Activated gamma-delta T cell treated with Interleukin-2 at 50 U/mL for 16 hours (primary cell): ENCODE measurements at places on chromosomes 1 and 21.

- DNase-seq = no peak
Observed at GRCh38 chr1:46284597-46285564, 18.5 kb downstream of the LRRC41 start.

GRCh38 chr1:21552715-21553114 lies 43.5 kb downstream of the ALPL start:
- DNase-seq = no peak

GRCh38 chr1:158333405-158334155 lies 2.2 kb upstream of the CD1B start:
- DNase-seq = no peak

- no peak for DNase-seq
Observed at GRCh38 chr21:16709866-16710550, 802.8 kb upstream of the CXADR start.

DNA sequence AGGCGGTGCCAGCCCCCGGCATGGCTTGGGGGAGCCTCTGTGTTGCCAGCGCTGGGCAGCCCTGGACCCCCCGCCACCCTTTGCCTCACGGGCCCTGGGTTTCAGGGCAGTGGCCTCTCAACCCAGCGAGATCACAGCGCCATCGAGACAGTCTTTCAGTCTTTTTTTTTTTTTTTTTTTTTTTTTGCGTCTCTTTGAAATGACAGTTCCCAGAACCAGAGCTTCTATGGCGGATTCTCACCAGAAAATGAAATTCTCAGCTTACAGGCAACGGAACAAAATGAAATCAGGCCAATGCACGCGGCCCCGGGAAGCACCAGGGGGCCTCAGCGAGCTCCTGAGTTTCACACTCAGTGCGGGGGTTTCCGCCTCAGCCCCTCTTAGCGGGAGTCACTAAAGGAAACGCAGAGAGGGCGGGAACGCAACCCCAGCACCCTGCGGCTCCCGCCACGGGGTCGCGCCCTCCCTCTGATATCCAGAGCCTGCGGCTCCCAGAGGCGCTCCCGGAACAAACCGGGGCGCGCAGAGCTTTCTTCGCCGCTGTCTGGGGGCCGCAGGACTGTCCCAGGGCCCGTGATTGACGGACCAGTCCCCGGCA lies 8.0 kb upstream of the COL6A1 start:
- peak; percentile 78 for DNase-seq

DNA sequence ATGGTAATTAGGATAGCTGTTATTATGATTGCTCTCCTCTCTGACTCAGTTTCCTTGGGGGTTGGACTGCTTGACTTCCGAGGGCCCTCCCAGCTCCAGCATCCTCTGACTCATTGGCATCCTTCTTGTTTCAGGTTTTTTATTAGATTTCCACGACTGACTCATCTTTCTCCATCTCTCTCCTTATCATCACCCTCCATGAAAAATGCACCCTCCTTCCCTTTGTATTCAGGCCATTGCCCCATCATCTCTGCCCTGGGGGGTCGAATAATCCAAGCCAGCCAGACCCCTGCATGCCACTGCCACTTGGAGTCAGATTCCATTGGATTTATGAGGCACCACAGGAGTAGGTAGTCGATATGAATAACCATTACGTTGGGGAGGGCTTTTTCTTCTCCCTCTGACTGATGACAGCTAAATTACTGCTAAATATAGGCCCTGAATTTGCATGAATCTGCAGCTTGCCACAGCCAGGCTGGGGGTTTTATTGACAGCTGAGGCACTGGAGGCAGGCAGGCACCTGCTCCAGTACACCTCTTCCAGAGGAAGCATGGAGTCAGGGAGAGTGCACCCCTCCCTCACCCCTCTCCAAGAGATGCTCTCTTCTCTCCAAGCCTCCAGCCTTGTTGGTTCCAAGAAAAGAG lies 91.7 kb downstream of the C1orf94 start:
- DNase-seq = no peak

GRCh38 chr1:21468599-21468998 lies 28.7 kb downstream of the NBPF3 start:
- no peak for DNase-seq

GRCh38 chr1:42328916-42329496 lies 6.0 kb downstream of the FOXJ3 start:
- DNase-seq = no peak

DNA sequence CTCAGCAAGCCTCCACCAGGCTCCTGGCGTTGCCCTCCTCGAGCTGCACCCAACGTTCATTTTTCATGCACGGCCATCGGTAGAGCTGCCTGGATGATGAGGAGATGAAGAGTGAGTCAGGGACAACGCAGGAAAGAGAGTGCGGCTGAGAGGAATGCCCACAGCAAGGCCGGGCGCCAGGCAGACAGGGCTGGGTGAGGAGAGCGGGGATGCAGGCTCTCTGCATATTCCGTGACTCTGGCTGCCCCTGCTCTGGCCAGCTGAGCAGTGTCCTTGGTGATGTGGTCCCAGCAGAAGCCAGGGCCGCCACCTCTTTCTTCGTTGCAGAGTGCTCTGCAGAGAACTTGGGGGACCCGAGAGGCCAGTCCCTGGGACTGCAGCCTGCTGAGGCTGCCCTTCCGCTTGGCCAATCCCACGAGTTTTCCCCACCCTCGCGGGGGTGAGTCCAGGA lies 10.8 kb downstream of the UMODL1 start:
- no peak for DNase-seq

GRCh38 chr1:23525558-23526250 lies 5.3 kb downstream of the E2F2 start:
- peak; percentile 7 for DNase-seq

DNA sequence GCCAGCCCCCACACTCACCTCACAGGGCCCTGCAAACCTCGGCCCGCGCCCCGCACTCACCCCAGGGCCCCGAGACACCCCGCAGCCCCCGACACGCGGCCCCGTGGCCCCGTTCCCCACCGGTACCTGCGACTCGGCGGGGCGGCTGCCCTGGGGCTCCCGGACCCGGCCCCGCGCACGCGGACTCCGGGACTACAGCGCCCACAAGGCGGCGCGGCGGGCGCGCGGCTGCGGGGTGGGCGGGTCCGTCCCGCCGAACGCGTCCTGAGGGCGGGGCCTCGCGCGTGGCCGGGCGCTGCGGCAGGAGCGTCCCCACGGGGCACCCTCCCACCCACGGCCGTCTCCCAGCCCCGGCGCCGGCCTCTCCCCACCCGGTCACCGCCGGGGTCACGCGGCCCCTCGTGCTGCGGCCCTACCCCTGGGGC lies at the start of gene SLC19A1:
SLC19A1 (minus strand) TSS at position 199 of the 425 bp plus-strand sequence. CDS start 4,481 bp downstream, outside the sequence.
- peak; percentile 57 for DNase-seq

DNA sequence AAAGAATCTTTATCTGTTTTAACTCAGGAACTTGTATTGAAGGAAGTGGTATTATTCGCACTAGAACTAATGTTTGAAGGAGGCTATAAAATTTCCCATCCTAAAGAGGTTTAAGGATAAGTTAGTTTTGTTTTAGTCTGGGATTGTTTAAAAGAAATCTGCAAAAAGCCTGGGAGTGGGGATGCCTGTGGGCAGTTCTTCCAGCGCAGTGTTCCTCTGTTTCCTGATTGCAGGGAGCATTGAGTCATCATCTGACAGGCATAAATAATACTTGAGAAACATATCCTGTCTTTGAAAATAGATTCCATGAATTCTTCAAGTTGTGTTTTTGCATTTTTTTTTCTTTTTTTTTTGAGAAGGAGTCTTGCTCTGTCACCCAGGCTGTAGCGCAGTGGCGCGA lies 350.8 kb upstream of the PTBP2 start:
- no peak for DNase-seq

- DNase-seq = no peak
Observed at GRCh38 chr1:1135339-1136136, 19.6 kb upstream of the C1orf159 start.

GRCh38 chr1:155063550-155064110 lies at the start of gene EFNA4:
Gene EFNA4 (plus strand): TSS chr1:155063740. CDS start chr1:155063824, 84 bp downstream.
- peak; percentile 80 for DNase-seq

- DNase-seq = no peak
Observed at GRCh38 chr1:238139713-238140112, 249.0 kb upstream of the ZP4 start.

DNA sequence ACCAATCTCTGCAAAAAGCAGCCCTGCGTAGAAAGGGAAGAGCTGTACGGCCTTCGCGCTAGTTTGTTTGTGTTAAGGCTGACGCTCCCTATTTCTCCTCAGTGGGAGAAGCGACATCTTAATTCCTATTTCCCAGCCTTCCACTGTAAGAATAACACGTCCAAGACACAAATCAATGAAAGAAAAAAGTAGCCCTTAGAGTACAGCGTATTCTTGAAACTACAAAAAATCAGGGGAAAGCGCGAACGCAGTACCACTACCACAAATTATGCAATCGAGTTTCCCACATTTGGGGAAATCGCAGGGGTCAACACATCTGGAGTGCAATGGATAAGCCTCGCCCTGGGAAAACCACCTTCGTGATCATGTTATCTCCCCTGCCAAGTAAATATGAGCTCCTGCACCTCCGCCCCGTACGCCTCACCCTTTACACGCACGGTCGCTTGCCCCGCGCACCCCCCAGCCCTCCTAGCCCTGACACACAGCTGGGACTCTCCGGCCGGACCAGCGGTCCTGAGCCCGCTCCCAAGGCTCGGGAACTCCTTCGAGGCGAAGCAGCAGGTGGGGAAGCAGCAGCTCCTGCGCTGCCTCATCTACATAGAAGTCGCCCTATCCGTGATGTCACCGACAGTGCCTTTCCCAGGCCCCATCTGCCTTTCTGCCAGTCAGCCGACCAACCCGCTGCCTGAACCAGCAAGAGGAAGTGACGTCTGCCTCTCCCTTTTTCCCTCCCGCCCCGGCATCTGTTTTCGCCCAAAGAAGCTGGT lies 94.7 kb downstream of the PPIAL4G start:
- peak; percentile 79 for DNase-seq

DNA sequence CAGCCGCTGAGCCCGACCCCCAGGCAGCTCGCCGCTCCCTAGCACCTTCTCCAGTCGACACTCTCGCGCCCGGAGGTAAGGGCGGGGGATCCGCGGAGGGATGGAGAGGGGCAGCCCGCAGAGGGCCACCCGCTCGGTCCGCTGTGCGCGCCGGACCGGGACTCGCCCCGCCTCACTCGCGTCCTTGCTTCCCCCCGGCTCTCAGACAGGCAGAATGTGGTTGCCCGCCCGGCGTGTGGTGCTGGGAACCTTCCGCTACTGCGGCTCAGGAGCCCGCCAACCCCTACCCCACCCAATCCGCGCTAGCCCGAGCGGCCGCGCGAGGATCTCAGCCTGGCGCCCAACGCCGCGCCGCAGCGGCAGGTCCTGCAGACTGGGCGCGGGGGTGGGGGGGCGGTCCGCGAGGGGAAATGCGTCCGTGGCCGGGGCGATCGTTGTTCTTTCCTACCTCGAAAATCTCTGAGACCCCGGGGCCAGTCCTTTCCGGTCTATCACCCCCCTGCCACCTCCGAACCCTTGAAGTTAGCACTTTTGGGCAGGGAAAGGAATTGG lies 404 bp downstream of the LRRC8C start:
- DNase-seq = peak; percentile 57

DNA sequence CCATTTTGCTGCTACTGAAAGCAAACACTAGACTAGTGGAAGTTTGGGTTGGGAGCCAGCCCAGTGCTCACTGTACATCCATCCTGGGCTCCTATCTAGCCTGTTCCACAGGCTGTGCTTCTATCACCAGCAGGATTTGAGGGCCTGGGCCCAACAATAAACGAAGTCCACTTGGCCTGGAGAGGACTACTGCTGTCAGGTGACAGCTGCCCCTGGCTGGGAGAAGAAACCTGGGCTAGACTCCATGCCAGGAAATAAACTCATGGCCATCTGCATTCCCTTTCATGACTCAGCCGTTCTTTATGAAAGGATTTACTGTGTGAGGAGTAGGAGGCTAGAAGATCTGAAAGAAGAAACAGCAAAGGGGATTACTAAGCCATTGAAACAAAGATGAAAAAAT lies 35.5 kb downstream of the COLGALT2 start:
- no peak for DNase-seq

DNA sequence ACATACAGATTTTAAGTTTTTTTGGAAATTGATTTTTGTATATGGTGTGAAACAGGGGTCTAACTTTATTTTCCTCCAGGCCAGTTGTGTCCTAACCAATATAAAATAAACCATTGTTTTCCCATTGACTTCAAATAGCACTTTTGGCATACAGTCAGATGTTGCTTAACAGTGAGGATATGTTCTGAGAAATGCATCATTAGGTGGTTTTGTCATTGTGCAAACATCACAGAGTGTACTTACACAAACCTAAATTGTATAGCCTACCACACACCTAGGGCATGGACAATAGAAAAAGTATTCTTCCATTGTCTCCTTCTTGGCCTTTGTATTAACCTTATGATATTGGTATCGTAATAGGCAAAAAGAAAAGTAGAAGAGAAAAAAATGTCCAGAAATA lies 37.4 kb upstream of the DISP1 start:
- DNase-seq = no peak

DNA sequence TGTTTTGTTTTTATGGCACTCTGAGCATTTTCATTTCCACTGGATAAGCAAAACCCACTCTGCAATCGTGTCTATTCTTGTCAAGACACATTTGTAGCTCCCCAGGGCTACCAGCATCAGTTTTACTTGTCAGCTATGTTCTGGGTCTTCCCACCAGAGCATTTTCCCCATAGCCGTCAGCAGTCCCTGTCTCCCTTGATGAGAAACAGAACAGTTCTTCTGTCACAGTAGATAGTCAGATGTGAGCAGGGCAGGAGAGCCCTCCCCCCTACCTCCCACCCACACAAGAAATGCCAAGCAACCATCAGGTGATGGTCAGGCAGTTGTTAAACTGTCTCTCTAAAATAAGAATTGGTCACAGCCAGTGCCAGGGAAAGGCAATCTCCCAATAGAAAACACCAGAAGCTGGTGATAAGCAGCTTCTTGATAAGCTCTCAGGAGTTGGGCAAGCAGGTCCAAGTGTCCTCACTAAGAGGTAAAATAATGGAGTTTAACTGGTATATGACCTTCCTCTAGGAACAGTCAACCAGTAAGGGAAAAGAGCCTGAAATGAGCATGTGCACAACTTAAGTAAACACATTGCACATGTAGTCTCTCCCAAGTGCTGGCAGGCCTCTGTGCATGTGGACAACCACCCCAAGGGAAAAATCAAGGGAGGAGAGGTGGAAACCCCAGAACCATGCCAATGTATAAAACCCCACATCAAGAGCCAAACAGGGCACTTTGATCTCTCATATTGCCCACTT lies 208.2 kb downstream of the S1PR1 start:
- no peak for DNase-seq

DNA sequence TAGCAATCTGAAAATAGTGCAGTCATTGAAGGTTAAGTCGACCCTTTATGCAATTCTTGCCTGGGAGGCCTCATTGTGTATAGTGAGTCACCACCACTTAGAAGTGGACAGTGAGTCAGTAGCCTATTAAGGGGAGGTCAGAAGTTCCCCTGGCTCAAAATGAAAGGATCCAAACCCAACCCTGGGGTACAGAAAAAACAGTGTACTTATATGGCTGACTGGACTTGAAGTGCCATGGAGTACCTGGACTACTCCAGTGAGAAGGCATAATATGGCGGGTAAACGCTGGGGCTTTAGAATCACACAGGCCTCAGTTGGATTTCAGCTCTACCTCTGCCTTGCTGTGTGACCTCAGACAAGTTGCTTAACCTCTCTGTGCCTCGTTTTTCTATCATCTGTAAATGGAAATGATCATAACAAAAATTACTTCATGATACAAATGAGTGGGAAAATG lies 2.2 kb upstream of the BCL9 start:
- no peak for DNase-seq
